ENCODE measurements at places on chromosomes 6 and 20. TPM values are rescaled to one million over a fixed set of nuclear protein-coding genes. Genes with fewer than 3 reads are reported as not detected.

DNA sequence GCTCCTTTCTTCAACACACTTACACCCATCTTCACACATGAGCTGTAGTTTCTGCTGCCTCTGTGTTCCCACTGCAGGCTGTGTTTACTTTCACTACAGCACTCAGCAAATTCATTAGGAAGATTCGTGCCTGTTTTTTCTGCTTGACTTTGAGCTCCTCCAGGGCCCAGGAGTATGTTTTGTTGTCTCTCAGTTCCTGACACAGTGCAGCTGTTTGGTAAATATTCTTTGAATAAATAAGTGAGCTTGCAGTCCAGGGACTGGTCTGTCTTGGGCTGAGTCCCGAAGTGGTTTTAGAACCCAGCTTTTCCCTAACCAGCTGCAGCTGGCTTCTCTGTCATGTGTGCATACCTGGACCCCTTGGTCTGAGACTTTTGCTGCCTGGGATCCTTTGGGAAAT is 46.6 kb upstream of the CCN6 start:
- no peak for DNase-seq

GRCh38 chr20:50981714-50982048 is 23.1 kb downstream of the MOCS3 start:
- DNase-seq, result no peak

GRCh38 chr20:42093542-42094440 is 475.6 kb upstream of the CHD6 start:
- no peak for DNase-seq

DNA sequence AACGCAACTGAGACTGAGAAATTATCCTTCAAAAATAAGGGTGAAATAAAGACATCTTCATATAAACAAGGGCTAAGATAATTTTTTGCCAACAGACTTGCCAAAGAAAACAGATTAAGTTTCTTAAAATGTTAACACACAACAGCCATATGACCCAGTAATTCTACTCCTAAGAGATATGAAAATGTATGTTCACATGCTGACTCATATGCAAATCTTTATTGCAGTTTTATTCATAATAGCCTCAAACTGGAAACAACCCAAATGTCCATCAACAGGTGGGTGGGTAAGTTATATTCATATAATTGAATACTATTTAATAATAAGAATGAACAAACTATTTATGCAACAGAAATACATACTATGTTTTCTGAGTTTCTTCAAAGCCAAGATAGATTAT is 140.1 kb downstream of the REV3L start:
- DNase-seq, result no peak

- DNase-seq, result no peak
These were observed 87.0 kb downstream of the CDH22 start for GRCh38 chr20:46221256-46221833.

TINAG gene
- total RNA-seq, result not detected

DNA sequence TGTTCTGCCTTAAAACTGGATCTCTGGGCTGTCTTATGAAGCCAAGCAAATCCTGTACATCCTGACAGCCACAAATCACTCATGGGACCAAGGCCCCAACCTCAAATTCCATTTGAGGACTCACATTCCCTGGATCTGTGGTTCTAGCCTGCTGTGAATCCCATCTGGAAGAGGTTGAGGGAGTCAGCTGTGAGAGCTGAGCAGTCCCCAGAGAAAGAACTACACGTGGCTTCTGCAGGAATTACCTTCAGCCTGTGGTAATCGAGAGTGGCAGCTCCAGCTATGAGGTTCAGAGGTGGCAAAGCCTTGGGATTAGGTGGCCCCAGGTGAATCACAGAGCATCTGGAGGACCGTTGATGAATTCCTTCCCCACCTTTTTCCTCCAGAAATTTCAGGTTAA is 245.2 kb downstream of the SLC24A3 start:
- DNase-seq, result no peak

DNA sequence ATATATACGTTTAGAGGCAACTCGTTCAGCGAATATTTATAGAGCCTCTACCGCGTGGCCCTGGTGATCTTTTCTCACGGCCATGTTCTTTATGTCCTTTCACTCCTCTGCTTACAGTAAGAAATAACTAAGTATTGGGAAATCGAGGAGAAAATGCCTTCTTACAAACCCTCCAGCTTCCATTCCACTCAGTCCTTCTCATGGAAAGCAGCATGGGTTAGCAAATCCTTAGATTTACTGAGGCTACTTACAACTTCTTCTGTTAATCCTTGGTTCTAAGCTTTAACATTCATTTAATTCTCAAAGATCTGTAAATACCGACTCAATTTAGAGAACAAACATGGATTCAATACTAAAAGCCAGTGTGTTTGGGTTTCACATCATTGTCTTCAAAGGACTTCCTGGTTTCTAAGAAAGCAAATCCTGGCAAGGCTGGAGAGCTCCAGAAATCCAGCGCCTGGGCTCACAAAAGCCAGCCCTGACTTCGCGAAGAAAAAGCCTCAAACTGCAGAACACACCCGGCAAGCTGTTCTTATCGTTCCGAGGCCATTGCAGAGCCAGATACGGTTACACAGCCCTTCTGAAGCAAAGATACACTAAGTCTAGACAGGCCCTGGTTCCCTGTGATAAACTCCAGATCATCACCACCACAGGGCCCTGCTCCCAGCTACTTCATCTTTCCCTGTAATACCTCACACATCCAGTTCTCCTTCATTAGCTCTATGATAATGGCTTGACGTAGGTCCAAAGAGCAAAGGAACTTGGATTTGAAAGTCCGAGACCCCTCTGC is 19.2 kb downstream of the AGPAT4 start:
- DNase-seq, result no peak

DNA sequence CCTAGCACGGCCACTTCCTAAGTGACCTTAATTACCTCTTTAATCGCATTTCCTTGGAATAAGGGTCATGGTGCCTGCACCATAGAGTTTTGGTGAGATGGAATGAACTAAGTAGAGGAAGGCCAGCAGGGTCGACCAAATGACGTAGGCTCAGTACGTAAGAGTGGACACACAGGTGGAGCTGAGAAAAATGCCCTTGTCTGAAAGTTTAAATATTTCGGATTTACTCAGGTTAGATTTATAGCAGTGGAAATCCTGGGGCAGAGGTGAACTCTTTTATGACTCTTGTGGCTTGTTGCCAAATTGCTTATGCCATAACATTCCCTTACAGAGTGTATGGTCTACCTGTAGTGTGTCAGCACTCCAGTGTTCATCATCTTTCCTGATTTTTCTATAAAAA is 23.6 kb upstream of the BTBD3 start:
- DNase-seq, result no peak

GINS1 gene
- total RNA-seq, result 25.4 TPM

ZNF391 gene
- 2.2 TPM for total RNA-seq

TFB1M gene
- total RNA-seq, result 21.8 TPM

DNA sequence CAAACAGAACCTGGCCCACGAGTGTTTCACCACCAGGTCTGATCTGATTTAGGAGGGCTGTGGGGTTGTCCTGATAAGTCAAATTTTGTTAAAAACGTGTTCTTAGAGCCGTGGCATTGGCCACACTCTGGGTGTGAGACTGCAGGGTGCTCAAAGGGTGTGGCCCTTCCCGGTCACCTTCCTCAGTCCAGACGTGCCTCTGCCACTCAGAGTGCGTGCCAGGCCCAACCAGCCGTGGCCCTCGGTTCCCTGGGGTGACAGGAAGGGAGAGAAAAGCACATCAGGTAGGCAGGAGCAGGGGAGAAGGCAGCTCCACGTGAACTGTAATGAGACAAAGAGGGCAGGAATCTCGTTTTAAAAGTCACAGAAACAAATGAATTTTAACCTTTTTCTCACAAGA is 115.4 kb downstream of the FAM120B start:
- no peak for DNase-seq

DNA sequence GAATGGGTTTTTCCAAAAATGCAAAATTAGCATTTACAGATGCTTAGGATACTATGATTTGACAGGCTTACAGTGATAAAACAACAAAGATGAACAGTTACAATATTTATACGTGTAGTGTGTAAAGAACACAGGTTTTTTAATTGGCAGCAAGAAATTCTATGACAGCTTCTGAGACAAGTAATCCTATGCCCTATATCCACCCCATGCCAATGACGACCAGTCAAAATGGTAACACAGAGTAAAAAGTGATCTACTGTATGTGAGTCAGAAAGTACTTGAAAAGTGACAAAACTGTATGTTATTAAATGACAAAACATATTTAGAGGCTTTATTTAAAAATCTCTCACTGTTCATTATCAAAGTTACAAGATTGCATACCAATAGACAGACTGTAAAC is 99.5 kb downstream of the PRDM1 start:
- DNase-seq, result no peak

DNA sequence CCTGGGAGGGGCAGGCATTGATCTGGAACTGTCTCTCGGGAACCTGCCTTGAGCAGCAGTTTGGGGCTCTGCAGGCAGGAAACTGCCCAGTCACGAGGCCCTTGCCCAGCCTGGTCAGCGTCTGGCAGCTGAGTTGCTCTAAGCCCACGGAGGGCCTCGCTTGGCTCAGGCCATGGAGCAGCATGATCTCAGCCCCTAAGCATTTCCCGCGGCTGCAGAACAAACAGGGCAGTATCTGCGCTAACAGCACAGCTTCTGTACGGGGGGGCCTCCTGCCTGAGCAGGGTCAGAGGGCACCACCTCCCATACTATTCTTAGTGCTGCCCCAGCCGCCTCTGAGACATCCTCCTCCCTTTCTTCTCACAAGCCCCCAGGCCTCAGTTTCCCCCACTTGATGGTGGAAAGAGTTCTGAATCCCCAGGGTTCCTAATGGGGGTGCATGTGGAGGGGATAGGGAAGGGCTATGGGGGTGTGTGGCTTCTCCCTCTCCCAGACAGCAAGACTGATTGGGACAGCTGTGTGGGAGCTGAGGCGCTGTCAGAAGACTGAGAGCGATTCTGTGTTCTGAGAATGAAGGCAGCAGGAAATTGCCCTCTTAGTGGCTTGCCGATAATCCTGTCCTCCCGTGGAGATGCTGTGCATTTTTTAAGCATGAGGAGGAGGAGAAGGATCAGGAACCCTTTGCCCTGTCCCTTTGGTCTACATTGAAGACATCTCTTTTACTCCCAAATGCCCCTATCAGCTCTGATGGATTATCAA is 46.4 kb downstream of the MOCS1 start:
- DNase-seq, result no peak

GRCh38 chr6:11367638-11368199 is 135.3 kb upstream of the NEDD9 start:
- no peak for DNase-seq

DNA sequence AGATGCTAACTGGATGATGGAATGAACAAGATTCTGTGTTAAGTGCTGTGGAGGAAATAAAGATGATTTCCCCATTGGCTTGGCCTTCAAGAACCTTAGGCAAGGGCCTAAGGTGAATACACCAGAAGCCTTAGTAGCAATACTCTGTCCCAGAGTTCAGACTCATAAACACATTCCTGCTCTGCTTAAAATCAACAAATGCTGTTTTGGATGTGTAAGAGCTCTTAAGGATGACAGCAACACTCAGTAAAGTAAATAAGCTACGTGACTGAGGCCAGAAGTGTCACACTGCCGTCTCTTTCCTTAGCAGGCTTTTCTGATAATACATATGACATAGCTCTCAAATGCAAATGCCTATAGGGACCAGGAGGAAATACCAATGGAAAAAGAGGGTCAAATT is 90.6 kb downstream of the EYA2 start:
- DNase-seq, result no peak

DNA sequence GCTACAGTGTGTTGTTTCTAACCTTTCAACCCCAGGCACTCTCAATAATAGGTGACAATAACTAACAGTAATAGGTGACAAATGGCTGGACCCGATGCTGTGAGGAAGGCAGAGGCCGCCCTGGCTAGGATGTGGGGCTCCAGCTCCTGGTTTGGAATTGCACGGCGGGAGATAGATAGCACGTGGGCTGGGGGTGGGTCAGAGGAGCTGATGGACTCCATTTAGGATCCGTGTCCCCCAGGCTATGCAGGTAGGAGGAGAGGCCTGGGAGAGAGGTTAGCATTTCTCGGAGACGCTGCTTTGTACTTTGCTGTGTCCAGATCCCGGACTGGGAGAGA is 61.4 kb downstream of the EZR start:
- no peak for DNase-seq

DNA sequence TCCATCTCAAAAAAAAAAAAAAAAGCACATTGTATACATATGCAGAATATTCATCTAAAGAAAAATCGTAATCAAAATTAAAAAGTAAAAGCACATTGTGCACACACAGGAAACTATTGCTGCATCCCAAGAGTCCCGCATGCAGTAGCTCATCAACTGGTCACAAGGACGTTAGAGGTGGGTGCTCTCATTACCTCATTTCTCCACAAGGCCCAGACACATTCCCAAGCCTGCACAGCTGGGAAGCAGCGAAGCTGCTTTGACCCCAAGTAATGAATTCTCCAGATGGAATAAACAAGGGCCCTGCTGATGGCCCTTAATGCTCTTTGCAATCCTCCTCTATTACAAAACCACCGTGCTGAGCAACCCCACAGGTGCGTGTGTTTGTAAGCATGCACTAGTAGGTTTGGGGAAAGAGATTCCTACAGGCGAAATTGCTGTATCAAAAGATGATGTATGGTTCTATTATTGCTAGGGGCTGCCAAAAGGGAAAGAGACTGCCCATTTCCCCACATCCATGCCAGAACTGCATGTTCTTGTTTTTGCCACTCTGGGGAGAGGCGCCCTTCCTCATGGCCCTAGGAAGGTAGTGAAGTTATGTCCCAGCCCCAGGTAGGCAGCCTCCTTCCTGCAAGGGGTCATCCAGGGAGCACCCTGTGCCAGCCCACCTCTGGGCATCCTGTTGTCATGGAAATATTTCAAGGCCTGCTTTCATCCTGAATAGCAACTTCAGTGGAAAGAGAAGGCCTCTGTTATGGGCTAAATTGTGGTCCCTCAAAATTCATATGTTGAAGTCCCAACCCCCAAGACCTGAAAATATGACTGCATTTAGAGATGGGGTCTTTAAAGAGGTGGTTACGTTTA is 34.6 kb upstream of the PTGIS start:
- DNase-seq, result no peak

DNA sequence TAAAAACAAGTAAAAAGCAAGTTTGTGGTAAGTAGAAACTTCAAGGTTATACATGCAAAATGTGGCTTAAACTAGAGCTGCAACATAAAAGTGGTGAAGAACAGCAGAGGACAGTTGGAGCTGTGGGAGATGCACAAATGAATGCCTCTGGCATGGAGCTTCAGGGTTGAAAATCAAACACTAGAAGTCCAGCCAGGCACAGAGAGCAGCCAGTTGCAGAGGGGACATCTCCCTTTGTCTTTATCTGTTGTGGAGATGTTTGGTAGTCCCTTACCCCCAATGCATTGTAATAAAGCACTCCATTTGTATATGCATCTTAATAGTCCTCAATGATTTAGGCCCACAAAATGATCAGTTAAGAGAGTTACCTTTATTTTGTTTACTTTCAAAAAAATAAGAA is 73.1 kb upstream of the C20orf144 start:
- no peak for DNase-seq

DNA sequence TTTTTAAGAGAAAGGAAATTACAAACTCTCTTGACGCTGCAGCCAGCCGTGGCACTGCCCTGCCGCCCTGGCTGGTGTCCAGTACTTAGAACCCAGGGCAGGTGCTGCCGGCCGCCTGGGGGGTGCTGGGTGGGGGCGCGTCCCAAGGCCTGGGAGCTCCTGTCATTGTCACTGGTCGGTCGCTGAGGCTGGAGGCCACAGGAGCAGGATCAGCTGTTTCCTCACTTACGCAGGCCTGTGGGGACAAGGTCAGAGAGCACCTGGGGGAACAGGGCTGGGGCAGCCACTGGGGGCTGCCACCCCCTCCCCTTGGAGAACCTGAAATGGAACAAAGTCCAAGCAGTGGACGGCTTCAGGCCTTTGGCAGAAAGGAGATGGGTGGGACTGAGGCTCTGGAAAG is 5.6 kb downstream of the BIRC7 start:
- DNase-seq, result no peak

TRIM31 gene
- total RNA-seq, result not detected

HCRTR2 gene
- not detected for total RNA-seq

C6orf58 gene
- not detected for total RNA-seq
